ENCODE measurements at places on chromosomes 11 and 22.

GRCh38 chr11:6249770-6250555 lies 9.7 kb upstream of the CCKBR start:
- no peak for DNase-seq

DNA sequence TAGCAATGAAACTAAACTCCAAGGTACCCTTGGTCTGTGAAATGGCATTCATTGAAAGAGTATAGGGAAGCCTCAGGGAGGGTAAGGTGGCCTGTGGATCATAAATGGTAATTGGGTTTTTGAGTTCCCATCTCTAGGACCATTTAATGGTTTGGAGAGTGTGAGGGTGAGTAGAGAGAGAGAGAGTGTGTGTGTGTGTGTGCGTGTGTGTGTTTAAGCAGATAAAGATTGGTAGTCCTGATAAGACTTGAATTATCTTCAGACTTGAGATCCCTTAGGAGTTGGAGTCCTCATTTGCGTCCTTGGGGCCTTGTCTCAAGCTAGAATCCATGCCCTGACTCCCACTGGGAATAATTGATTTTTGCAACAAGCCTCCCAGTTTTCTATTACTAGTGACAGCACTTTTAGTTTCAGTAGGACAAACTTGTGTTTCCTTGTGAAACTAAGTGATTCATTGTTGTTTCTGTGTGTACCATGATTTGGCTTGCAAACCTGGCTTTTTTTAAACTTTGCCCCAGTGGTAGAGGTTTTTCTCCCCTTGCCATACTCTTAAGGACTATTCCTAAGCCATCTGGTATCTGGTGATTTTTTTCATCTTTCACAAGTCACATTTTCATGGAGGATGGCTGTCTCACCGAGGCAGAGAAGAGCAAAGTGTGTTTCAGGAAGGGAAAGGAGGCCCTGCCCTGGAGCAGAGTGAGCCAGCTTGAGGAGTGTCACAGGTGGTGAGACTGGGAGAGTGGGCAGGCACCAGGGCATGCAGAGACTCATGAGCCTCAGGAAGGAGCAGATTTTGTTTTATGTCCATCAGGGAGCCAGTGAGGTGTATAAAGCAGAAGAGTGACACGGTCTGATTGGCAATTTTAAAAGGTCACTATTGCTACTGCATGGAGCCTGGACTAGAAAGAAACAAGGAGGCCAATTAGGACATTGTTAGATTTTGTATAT lies 26.7 kb downstream of the ALKBH3 start:
- DNase-seq, result no peak

DNA sequence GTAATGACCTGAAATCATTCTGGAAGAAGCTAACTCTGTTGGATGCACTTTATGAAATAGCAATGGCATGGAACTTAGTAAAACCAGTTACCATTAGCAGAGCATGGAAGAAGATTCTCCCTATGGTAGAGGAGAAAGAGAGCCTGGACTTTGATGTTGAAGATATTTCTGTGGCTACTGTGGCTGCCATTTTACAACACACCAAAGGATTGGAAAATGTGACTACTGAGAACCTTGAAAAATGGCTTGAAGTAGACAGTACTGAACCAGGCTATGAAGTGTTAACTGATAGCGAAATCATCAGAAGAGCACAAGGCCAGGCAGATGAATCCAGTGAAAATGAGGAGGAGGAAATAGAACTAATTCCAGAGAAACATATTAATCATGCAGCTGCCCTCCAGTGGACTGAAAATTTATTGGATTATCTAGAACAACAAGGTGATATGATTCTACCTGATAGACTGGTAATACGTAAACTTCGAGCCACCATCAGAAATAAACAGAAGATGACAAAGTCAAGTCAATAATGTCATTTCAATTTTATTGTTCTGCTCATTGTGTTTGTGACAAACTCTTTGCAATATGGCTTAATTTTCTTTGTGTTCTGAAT lies 2.0 kb downstream of the JRKL start:
- DNase-seq, result no peak

GRCh38 chr22:47163856-47164513 lies 401.5 kb downstream of the TBC1D22A start:
- DNase-seq, result no peak

- no peak for DNase-seq
These were observed 46.2 kb downstream of the TPCN2 start for GRCh38 chr11:69094915-69095290.

GRCh38 chr11:4763096-4763495 lies 6.6 kb downstream of the OR51F1 start:
- DNase-seq, result no peak

DNA sequence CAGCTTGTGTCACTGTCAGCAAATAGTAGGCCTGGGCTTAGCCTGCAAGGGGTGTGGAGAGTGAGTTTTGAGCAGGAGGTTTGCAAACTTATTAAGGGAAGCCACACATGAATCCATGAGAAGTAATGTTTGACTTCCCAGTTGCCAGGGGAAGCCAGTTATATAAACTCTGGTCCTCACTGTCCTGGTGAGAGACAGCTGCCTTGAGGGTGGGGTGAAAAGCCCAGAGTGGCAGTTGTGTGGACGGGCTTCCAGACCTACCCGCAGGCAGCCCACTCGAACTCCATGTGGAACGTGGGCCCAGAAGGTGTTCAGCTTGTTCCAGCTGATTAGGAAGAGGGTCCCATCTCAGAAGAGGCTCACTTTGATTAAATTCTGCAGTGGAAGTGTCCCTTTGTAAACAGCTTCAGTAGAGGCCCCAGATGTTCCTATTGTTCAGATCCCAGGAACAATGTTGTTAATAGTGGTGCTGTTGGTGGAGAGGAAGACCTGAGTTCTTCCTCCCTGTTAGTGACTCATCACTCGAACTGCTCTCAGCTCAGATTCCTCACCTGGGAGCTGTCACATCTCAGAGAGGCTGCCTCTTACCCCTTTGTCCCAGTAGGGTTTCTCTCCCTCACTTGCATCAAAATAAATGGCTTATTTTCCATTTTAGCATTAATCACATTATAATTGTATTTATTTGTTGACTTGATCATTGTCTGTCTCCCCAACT lies 63.4 kb downstream of the GRAMD1B start:
- no peak for DNase-seq
